ENCODE measurements at places on chromosomes 12 and 14. TPM values are rescaled to one million over a fixed set of nuclear protein-coding genes. Genes with fewer than 3 reads are reported as not detected.

- no peak for DNase-seq
Observed at GRCh38 chr12:6978611-6979011, 7.9 kb downstream of the EMG1 start.

DNA sequence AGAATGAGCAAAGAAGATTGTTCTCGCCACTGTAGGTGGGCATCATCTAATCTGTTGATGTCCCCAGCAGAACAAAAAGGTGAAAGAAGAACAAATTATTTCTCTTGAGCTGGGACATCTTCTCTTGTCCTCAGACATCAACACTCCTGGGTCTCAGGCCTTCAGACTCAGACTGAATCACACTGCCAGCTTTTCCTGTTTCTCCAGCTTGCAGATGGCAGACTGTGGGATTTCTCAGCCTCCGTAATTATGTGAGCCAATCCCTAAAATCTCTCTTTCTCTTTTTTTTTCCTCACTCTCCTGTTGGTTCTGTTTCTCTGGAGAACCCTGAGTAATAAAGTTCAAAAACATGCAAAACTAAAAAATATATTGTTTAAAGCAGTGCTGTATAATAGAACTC, 3.7 kb upstream of the TMPRSS12 start:
- DNase-seq: no peak

PAN2 gene
- total RNA-seq: 44.4 TPM

DNA sequence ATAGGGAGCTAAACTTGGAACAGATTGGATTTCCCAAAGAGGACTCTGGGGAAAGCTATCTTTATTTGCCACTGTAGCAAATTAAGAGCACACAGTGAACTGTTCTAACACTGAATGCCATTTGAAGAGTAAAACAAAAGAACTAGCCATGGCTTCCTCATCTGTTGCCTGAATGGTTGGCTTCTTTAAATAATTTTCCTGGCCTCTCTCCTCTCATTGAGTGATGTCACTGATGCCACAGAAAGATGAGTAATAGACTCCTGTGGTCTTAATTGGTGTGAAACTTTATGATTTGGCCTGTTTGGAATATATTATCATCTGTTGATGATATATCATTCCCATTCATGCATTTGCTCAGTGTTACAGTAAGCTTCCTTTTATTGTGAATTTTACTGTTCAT, 42.5 kb downstream of the WDR20 start:
- peak; percentile 78 for DNase-seq

DNA sequence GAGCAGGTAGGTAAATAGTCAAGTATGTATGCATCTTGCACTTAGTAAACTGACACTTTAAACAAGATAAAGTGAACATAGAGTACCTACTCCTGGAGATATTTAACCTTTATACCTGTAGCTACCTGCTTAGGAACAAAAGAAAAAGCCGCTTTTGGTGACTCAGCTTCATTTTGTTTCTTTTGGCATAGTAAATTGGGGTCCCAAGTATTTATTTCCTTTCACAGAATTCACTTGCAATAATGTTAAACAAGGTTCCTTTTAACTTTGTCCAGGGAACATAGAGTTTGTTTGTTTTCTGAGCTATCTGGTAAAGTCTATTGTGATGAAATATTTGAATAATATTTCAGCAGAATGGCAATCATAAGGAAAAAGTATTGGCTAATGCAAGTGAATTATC, 20.0 kb downstream of the SLCO1B3 start:
- DNase-seq: no peak

DENND5B gene
- 22.9 TPM for total RNA-seq

CLEC2A gene
- total RNA-seq: not detected

VRTN gene
- total RNA-seq: not detected

DNA sequence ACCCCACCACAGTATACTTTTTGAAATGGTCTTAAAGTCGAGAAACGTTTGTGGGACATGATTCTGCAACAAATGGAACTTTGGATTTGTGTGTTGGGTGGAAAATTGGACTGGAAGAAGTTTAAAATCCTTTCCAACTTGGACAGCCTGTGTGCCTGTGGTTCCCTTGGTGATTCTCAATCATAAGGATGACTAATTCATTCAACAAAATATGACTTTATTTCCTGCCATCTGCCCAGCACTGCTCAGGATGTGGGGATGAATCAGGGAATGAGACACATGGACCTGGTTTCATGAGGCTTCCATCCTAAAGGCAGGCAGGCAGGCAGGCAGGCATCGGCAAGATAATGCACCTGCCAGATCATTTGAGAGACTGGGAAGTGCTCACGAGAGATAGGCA, 57.3 kb upstream of the TMEM132D start:
- no peak for DNase-seq

ASCL1 gene
- total RNA-seq: not detected

- DNase-seq: no peak
Observed at GRCh38 chr12:9273276-9273675, 65.1 kb upstream of the PZP start.

- no peak for DNase-seq
Observed at GRCh38 chr12:68121143-68121542, 38.4 kb downstream of the IFNG start.

DNA sequence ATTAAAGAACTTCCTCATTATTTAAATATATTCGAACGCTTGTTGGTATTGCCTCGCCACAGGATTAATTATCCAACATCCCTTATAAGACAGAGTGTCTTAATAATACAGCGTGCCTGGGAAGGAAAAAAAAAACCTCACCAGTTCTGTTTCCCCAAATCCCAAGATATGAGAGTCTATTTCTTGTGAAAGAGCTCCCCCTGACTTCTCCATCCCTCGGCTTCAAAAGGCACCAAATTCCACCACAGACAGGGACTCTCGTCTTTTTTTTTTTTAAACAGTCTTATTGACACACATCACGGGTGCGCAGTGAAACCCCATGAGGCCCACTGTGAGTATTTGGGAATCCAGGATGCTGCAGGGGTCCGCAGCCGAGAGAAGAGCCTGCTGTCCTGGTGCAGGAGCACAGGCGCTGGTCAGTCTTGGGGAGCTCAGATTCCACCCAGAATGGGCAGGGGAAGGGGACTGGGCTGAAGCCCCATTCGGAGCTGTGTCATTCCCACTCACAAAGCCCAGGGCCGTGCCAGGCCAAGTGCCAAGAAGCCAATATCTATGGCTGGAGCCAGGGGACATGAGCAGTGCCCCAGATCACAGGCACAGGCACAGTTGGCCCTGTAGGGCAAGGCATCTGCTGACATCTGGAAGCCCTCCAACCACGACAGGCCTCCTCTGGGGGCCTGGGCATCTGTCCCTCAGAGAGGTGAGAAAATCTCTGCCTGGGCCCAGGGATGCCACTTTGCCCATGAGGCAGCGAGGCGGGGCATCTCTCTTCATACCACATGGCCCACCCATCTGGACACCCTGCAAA, 71.9 kb downstream of the BCL11B start:
- DNase-seq: no peak

GRCh38 chr12:49615725-49616124, 7.6 kb upstream of the PRPF40B start:
- no peak for DNase-seq

DNA sequence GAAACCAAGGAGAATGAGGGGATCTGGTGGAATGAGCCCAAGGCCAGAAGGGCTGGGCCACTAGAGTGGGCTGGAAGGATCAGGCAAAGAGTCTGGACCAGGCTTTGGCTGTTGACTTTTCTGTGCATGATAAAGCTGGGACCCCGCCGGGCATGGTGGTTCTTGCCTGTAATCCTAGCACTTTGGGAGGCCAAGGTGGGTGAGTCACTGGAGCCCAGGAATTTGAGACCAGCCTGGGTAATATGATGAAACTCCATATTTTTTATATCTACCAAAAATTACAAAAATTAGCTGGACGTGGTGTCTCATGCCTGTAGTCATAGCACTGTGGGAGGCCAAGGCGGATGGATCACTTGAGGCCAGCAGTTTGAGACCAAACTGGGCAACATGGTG, 393 bp upstream of the KLHL33 start:
- DNase-seq: peak; percentile 33

RIPK3 gene
- not detected for total RNA-seq

SALL2 gene
- 4.6 TPM for total RNA-seq

DNA sequence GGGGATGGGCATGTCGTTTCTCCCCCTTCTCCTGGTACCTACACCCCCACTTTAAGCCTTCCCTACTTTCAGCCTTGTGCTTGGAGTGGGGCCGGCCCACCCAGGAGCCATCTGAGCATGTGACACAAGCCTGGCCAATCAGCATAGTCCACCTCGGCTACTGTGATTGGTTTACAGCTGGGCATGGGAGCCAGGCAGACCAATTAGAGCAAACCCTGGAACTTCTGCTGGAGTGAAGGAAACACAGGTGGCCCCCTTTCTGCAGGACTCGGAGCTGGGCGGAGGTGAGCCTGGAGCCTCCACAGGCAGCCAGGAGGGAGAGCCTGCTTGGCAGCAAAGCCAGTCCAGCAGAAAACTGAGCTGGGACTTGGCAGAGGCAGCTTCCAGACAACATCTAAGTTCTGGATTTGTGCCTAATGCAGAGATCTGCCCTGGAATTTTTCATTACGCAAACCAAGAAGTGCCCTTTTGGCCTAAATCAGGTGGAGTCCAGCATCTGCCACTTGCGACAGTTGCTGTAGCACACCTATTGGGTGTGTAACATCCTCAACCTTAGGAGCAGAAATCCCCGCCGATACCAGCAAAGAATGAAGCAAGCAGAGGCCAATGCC, 59.5 kb downstream of the SCARB1 start:
- no peak for DNase-seq

DNA sequence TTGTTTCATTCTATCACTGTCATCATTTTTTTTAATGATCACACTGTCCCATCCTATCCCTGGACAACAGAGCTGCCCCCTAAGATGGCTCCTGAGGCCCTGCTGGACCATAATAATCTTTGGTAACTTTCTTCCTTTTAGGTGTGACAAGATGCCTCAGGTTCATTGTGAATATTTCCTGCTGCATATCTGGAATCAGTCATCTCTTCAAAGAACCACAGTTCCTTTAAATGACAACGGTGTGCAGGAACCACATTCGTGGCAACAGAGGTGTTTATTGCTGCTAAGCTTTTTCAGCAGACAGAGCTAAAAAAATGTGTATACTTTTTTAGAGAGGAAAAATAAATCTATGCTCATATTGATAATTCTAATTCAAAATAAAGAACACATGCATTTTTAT, 312.9 kb downstream of the MED13L start:
- no peak for DNase-seq

GRCh38 chr12:56487448-56488040, 417 bp downstream of the GLS2 start:
- peak; percentile 3 for DNase-seq

GRCh38 chr14:51180577-51180976, 59.5 kb upstream of the TMX1 start:
- no peak for DNase-seq

IFT81 gene
- total RNA-seq: 17.7 TPM

DNA sequence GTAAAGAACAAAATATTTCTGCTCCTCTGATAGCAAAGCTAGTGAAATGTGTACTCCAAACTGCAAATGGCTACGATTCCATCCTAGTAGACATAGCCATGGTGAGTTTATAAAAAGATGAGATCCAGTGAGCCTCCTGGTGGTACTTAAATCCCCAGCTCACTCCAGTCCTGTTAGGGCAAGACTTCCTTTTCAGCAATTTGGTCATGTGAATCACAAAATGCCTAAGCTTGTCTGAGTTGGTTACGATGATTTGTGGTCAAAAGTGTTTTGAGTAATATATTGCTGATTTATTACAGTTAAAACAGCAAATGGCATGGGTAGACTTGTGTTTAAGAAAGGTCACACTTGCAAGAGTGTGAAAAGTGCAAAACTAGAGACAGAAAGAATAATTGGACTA, 102.7 kb upstream of the NAV3 start:
- no peak for DNase-seq

DNA sequence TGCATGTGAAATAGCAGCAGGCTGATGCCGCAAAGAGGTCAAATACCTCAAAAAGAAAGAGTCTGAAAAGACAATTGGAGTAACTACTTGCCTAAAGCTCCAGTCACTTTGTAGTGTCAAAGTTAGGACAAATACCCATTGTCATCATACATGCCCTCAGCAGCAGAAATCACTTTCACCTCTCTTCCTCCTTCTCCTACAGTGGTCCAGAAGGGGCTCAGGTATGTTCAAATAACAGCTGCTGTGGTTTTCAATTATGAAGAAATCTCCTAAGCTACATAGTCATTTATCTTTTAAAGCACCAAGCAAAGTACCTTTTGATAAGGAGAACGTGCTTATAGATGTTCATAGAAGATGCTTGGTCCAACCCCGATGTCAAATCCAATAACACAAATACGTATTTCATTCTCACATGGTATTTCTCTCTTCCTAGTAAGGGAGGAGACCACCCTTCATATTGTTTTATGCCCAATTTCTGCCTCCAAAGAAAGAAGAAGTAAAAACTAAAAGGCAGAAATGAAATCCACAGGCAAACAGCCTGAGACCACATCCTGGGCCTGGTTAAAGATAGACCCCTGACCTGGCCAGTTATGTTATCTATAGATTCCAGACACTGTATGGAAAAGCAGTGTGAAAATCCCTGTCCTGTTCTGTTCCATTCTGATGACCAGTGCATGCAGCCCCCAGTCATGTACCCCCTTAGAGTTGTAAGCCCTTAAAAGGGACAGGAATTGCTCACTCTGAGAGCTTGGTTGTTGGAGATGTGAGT, 23.7 kb downstream of the GYS2 start:
- DNase-seq: no peak

GRCh38 chr12:15629108-15629507, 160.1 kb downstream of the EPS8 start:
- DNase-seq: peak; percentile 94

- no peak for DNase-seq
Observed at GRCh38 chr14:48129472-48129871, 454.1 kb upstream of the MDGA2 start.

DNA sequence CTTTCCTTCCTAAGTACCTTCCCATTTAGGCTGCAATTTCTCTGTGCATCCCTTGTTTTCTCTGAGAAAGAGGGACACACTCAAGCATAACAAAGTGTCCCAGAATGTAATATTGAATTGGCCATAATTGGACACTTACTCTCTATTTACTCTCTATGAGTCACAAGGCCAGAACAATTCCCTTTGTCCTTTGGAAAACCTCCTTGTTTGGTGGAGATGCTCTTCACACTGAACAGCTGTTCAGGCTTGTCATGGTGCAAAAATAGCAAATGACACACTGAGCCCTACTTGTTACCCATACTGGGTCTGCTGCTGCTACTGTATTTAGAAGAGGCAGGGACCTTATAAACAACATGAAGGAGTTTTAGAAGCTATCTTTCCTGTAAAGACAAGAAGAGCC, 1590.5 kb upstream of the TMEM132C start:
- peak; percentile 77 for DNase-seq

PLEKHG7 gene
- total RNA-seq: 1.5 TPM

ZBTB39 gene
- 4.0 TPM for total RNA-seq

CIROP gene
- total RNA-seq: not detected

DNA sequence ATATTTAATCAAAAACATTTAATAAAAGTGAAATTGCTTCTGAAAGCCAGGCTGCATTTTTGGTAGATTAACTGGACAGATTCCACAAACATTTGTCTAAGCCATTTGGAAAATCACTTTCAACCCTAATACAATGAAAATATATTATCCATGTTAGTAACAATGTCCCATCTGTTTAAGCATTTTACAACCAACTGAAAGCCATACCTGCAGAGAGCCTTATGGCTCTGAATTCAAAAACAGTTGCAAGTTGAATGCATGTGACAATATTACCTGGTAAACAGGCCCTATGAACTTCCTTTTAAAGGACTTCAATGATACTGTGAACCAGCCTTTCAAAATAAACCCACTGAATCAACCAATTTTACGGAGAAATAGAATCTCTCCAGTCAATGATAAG, 468.1 kb downstream of the BTG1 start:
- no peak for DNase-seq

All from myocyte (in vitro differentiated cells).